ENCODE measurements at places on chromosomes 2 and 18.

- no peak overlapping the region for H3K4me3 ChIP-seq
- no peak for DNase-seq
- H3K36me3 ChIP-seq = no peaks in the 10 kb centered on the region
- H3K4me1 ChIP-seq = no peaks in the 10 kb centered on the region
Observed at GRCh38 chr2:937530-937929, 13.1 kb upstream of the SNTG2 start.

DNA sequence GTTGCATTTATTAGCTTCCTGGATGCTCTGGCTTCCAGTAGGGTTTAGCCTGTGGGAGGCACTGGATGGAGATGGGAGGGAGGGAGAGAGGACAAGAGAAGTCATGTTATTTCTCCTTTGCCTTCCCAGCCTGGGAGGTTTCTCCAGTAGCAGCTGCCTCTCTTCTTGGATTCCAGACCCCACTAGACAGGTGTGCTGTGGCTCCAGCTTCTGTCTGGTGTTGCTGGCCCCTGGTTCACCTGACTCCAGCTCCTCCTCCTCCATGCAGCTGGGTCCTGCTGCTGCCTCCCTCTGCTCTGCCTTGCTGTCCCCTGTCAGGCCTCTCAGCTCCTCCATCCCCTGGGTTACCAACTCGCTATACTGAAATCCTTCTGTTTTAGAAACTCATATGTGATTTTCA lies 188.9 kb upstream of the TNP1 start:
- no peak overlapping the region for H3K27ac ChIP-seq
- no peaks in the 10 kb centered on the region for H3K36me3 ChIP-seq
- H3K4me1 ChIP-seq = peaks cover 59% of the 10 kb centered on the region
- H3K4me3 ChIP-seq = no peak overlapping the region
- no peaks in the 10 kb centered on the region for H3K27me3 ChIP-seq

GRCh38 chr2:193187816-193188215 lies 993.1 kb upstream of the TMEFF2 start:
- H3K36me3 ChIP-seq = no peaks in the 10 kb centered on the region
- no peak for DNase-seq
- no peaks in the 10 kb centered on the region for H3K4me1 ChIP-seq
- no peaks in the 10 kb centered on the region for H3K27me3 ChIP-seq
- no peak overlapping the region for H3K27ac ChIP-seq

GRCh38 chr2:44498551-44498950 lies 136.8 kb downstream of the CAMKMT start:
- no peaks in the 10 kb centered on the region for H3K27me3 ChIP-seq
- H3K4me1 ChIP-seq = no peaks in the 10 kb centered on the region
- no peaks in the 10 kb centered on the region for H3K36me3 ChIP-seq
- no peak for DNase-seq
- H3K27ac ChIP-seq = no peak overlapping the region
- no peak overlapping the region for H3K4me3 ChIP-seq

- H3K36me3 ChIP-seq = no peaks in the 10 kb centered on the region
- no peak overlapping the region for H3K4me3 ChIP-seq
- no peak for DNase-seq
- no peaks in the 10 kb centered on the region for H3K27me3 ChIP-seq
Observed at GRCh38 chr2:3212984-3213383, 164.6 kb downstream of the EIPR1 start.

DNA sequence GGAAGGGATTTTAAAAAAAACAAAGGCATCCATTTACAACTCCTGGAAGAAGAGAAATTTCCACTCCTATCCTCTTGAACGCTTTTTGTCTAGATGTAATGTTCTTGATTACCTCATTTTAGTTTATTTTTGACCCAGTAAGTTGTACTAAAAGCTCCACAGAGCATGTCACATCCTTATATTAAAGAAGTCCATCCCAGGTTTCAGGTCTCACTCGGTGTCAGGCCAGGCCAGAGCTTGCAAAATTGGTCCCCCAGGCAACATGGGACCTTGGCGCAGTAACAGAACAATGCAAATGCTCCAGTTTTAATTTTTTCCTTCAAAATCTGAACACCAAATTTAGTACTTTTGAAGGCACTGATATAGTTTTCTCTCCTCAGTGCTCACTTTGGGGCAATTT lies 218.4 kb upstream of the REV1 start:
- peaks cover 13% of the 10 kb centered on the region for H3K4me1 ChIP-seq
- H3K27me3 ChIP-seq = no peaks in the 10 kb centered on the region
- no peak overlapping the region for H3K4me3 ChIP-seq

DNA sequence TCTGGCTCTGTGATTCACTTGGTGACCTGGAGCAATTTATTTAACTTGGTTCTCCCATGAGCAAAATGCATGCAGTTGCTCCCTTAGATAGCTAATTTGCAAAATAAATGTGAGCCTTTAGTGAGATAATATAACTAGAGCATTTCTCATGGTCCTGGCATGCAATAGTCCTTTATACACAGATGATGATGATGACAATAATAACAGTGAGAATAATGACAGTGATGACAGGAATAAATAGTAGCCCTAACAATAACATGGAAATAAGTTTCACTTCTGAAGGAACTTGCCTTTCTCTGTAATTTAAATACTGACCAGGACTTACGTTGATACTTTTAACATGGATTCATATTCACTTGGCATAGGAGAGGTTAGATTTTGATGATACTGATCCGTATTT lies 49.2 kb downstream of the LPIN1 start:
- H3K27ac ChIP-seq = no peak overlapping the region
- H3K4me1 ChIP-seq = no peaks in the 10 kb centered on the region
- H3K27me3 ChIP-seq = no peaks in the 10 kb centered on the region
- H3K4me3 ChIP-seq = no peak overlapping the region

- no peak for DNase-seq
- H3K27me3 ChIP-seq = no peaks in the 10 kb centered on the region
- no peaks in the 10 kb centered on the region for H3K4me1 ChIP-seq
- H3K27ac ChIP-seq = no peak overlapping the region
- peaks cover 5% of the 10 kb centered on the region for H3K36me3 ChIP-seq
Observed at GRCh38 chr2:45390441-45390840, 220.6 kb downstream of the SRBD1 start.

- H3K27ac ChIP-seq = no peak overlapping the region
- H3K4me1 ChIP-seq = peaks cover 18% of the 10 kb centered on the region
- H3K4me3 ChIP-seq = no peak overlapping the region
- no peaks in the 10 kb centered on the region for H3K27me3 ChIP-seq
- H3K36me3 ChIP-seq = no peaks in the 10 kb centered on the region
- DNase-seq = no peak
Observed at GRCh38 chr2:180991820-180992219, 11.4 kb downstream of the UBE2E3 start.

DNA sequence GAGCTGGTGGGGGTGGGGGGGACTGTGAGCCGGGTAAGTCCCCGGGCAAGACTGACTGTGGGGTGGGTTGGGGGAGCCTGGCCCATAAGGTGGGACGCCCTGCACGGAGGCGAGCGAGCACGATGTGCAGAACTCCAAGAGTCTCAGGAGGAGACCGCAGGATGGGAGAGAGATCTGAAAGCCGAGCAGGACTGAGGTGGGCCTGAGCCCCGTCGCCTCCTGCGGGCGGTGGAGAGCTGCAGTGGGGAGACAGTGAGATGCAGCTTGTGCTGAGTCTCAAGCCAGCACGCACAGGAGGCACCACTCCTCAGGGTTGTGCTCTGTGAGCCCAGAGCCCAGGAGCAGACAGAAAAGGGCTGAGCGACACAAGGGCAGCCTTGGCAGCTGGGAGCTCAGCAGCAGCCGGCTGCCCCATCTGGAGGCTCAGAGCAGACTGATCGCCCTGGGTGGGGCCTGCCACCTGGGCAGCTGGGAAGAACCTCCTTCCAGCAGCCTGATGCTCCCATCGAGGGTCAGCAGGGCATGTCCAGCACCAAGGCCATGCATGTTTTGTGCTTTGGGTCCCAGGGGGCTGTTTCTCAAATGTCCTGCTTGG lies 15.9 kb downstream of the ARHGEF4 start:
- H3K4me1 ChIP-seq = no peaks in the 10 kb centered on the region
- no peaks in the 10 kb centered on the region for H3K36me3 ChIP-seq
- DNase-seq = no peak
- H3K27ac ChIP-seq = no peak overlapping the region
- H3K27me3 ChIP-seq = no peaks in the 10 kb centered on the region
- H3K4me3 ChIP-seq = no peak overlapping the region

DNA sequence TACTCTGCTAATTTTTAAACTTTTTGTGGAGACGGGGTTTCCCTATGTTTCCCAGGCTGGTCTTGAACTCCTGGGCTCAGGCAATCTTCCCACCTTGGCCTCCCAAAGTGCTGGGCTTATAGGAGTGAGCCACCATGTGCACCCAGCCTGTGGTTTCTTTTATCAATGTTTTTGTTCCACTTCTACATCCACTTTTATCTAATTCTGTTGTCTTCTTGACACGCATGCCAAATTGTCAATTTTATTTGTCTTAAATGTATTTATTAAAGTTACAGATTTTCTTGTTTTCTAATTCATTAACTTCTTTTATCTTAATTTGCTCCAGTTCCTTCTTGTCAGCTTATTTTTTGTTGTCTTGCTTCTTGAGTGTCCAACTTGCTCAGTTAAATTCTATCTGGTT lies 43.8 kb upstream of the ASPRV1 start:
- H3K27me3 ChIP-seq = no peaks in the 10 kb centered on the region
- DNase-seq = no peak
- no peak overlapping the region for H3K4me3 ChIP-seq
- H3K36me3 ChIP-seq = no peaks in the 10 kb centered on the region

- no peaks in the 10 kb centered on the region for H3K4me1 ChIP-seq
- no peak overlapping the region for H3K27ac ChIP-seq
- DNase-seq = no peak
- H3K4me3 ChIP-seq = no peak overlapping the region
- no peaks in the 10 kb centered on the region for H3K27me3 ChIP-seq
Observed at GRCh38 chr2:236512267-236512666, 57.4 kb upstream of the ACKR3 start.

DNA sequence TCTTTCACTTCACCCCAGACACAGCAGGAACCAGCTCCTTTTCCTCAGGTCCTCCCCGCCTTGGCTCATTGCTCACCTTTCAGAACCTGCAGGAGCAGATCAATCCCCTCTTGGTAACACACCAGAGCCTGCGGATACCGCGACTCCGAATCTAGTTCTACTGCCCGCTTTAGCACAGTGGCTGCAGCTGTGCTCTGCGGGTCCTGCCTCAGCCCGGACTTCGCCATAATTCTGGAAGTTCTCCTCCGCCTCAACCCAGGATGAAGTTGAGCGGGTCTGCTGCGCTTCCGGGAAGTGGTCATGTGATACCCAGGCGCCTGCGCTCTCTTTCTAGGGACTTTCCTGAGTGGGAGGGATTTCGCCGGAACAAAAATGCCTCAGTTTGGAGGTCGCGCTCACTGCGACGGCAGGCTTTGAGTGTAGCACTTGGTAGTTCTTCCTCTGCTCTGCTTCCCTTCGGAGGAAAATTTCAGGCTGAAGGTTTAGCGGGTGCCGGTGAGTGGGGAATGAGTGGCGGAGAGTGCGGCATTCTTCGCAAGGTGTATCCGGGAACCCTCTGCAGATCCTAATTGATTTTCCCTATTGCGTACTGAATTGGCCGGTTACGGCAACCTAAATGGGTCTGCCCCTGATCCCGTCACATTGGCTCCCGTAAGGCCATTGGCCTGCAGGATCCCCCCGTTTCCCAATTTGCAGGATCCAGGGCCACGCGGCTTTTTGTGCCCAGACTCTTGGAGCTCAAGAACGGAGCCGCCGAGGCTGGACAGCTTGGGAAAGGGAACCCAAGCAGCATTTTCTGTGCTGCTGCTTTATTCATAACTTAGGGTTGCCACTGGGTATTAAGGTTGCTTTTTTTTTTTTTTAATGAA lies at the start of the genes MITD1 and MRPL30:
Gene MITD1 (minus strand): TSS at position 304 of the 869 bp plus-strand sequence. CDS start 77 bp downstream, at position 227.
Gene MRPL30 (plus strand): TSS at position 430 of the 869 bp plus-strand sequence. CDS start 5,020 bp downstream, outside the sequence.
- H3K27ac ChIP-seq = peak within 1 kb of the TSS; percentile 33
- H3K36me3 ChIP-seq = no peaks in the 10 kb centered on the region
- peaks cover 37% of the 10 kb centered on the region for H3K4me1 ChIP-seq
- DNase-seq = peak; percentile 68
- H3K4me3 ChIP-seq = peak within 1 kb of the TSS; percentile 71

DNA sequence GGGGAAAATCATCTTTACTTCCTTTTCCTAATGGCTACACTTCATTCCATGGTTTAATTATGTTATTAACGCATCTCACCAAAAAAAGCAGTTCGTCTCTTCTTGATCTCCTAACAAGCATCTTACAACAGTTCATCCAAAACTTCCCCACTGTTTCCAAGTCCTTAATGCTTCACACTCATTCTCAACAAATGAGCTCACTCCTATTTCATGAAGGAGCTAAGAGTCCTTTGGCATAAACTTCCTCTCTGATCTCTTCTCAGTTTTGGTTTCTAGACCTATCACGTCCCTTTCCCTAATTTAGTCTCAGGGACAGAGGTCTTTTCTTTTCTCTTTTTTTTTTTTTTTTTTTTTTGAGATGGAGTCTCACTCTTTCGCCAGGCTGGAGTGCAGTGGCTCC lies 205.9 kb upstream of the SLC39A10 start:
- no peak overlapping the region for H3K27ac ChIP-seq
- H3K27me3 ChIP-seq = no peaks in the 10 kb centered on the region
- no peak for DNase-seq
- no peaks in the 10 kb centered on the region for H3K36me3 ChIP-seq
- H3K4me3 ChIP-seq = no peak overlapping the region
- H3K4me1 ChIP-seq = no peaks in the 10 kb centered on the region

DNA sequence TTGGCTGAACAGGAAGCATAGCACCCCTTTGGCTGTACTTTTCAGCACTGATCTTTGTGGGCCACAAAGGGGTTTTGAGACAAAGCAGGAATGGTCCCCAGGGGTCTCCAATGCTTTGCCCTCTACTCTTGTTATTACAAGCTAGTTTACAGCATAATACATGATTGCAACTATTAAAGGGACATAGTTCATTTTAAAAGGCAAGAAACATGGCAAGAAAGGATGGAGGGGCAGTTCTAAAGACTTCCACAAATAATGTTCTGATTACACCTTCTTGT lies 196.6 kb downstream of the FHOD3 start:
- H3K27ac ChIP-seq = no peak overlapping the region
- no peak for DNase-seq
- no peaks in the 10 kb centered on the region for H3K4me1 ChIP-seq
- H3K36me3 ChIP-seq = no peaks in the 10 kb centered on the region

DNA sequence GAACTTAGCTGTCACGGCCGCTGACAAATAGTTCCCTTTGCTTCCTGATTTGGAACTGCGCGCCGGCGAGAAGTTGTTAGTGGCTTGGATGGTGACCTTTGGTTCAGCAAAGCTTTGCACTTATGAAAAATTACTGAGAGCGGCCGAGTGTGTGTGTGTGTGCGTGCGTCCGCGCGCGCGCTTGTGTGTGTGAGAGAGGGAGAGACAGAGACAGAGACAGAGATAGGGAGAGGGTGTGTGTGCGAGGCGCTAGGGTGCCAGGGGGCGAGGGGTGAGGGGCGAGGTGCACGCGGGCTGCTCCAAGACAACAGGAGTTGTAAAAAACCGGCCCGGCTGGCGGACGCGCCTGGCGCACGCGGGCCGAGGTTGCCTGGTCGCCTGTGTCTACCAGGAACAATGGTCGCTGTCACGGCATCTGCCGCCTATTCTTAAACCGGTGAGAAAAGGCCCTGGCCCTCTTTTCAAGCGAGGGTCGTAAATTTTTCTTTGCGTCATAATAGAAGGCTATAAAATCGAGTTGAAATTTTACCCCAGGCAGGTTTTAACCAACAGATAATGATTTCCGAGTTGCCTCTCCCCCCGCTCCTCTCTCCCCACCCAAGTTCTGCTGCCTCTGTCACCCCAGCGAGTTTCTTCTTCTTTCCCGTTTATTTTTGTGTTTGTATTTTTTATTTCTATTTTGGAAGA lies 535 bp downstream of the HOXD3 start:
- no peak for DNase-seq
- peaks cover 30% of the 10 kb centered on the region for H3K4me1 ChIP-seq
- H3K4me3 ChIP-seq = peak overlapping the region; percentile 12
- H3K27ac ChIP-seq = no peak overlapping the region
- H3K27me3 ChIP-seq = no peaks in the 10 kb centered on the region
- peaks cover 6% of the 10 kb centered on the region for H3K36me3 ChIP-seq

GRCh38 chr2:157837851-157838441 lies 38.2 kb downstream of the ACVR1 start:
- no peaks in the 10 kb centered on the region for H3K27me3 ChIP-seq
- no peak for DNase-seq
- peak overlapping the region; percentile 78 for H3K27ac ChIP-seq
- peaks cover 54% of the 10 kb centered on the region for H3K4me1 ChIP-seq
- no peaks in the 10 kb centered on the region for H3K36me3 ChIP-seq
- peak overlapping the region; percentile 66 for H3K4me3 ChIP-seq

Measured in thoracic aorta (tissue), 2 donors.